ENCODE measurements at places on chromosomes 2 and 18.

- DNase-seq, result no peak
Measured at GRCh38 chr2:164642946-164643555, 21.8 kb upstream of the GRB14 start.

DNA sequence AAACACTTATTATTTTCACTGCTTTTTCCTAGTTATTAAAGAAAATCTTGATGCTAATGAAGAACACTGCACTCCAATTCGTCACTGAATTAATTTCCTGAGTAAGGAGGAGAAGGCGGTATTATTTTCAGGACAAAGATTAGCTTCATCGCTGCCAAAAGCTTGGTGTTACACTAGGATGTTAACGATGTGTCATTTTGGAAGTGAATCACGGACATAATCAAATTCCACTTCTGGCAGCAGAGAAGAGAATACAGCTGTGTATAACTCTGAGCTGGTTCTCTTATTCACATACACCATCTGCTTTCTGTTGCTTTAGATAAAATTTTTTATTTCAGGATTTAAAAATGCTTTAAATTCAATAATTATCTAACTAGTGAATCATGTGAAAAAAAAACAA, 74.1 kb downstream of the SCG2 start:
- peak; percentile 33 for DNase-seq

GRCh38 chr2:62339413-62339812, 143.5 kb downstream of the B3GNT2 start:
- DNase-seq, result no peak

DNA sequence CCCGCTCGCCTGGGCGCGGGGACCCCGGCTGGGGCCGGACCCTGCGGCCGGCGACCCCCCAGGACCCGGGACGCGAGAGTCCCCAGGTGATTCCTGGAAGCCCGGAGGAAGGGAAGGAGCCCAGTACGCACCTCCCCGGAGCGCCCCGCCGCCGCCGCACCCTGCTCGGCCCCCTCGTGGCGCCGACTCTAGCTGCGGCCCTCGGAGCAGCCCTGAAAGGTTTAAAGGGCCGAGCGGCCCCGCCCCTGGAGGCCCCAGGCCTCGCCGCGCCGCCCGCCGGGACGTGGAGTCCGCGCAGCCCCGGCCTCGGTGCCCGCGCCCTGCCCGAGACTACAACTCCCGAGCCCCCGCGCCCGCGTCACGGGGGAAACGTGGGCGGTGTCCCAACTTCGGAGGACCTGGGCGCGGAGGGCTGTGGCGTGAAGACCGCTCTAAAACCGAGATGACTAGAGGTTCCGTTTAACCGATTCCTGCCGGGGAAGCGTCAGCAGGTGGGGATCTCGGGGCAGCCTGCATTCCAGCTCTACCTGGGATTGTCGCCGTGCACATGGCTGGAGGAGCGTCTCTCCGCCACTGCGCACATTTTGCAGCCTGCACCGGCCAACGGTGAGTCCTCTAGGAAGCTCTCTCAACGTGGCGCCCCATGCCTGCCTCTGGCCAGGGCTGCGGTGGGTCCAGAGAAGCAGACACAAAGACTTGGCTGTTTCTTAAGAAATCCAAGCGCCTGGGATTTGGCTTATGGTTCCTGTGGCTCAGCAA, at the start of gene TMEM150A:
TMEM150A (minus strand) TSS at position 223 of the 759 bp plus-strand sequence. CDS start 750 bp downstream, outside the sequence.
- DNase-seq, result peak; percentile 95

- DNase-seq, result no peak
Measured at GRCh38 chr2:68737711-68738110, 3.1 kb downstream of the ARHGAP25 start.

DNA sequence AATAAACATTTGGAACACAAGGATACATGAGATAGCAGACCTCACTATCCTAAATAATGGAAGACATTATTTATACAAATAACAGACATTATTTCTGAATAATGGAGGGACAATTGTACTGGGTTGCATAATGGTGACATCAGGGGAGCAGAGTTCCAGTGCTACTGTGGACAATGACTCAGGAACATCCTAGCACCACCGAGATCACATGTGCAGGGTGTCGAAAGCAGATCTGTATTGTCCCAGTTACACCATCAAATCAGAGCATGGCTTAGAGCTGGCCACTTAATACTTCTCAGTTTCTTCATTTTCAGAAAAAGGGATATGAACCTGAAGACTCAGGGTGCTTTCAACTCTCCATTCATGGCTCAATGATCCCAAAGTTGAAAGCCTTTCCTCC, 249.1 kb upstream of the RBMS1 start:
- peak; percentile 42 for DNase-seq

DNA sequence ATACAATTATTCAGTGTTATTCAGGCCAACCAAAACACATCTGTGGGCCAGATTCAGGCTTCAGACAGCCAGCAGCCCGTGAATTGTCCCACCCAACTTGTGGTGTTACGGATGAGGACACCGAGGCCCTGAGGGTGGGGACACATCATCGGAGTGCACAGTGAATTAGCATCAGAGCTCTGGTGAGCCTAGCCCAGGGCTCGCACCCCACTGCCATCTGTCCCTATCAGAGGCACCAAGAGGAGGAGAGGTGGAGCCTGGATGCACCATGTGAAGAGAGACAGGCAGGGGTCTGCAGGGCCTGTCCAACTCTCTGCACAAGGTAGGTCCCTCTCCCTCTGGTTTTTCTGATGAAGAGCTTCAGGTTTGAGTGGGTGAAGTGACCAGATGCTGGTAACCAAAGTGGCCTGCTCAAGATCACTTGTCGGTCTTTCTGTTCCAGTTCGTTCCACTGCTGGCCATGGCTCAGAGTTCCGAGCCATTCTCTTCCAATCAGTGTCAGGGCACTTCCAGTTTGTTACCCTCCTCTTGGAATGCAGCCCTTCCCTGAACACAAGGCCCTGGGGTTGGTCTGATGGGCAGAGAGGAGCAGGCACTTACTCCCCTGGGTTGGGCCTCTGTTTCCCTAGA, 14.8 kb upstream of the GLI2 start:
- no peak for DNase-seq

- no peak for DNase-seq
Measured at GRCh38 chr2:148209603-148210002, 188.7 kb downstream of the MBD5 start.

DNA sequence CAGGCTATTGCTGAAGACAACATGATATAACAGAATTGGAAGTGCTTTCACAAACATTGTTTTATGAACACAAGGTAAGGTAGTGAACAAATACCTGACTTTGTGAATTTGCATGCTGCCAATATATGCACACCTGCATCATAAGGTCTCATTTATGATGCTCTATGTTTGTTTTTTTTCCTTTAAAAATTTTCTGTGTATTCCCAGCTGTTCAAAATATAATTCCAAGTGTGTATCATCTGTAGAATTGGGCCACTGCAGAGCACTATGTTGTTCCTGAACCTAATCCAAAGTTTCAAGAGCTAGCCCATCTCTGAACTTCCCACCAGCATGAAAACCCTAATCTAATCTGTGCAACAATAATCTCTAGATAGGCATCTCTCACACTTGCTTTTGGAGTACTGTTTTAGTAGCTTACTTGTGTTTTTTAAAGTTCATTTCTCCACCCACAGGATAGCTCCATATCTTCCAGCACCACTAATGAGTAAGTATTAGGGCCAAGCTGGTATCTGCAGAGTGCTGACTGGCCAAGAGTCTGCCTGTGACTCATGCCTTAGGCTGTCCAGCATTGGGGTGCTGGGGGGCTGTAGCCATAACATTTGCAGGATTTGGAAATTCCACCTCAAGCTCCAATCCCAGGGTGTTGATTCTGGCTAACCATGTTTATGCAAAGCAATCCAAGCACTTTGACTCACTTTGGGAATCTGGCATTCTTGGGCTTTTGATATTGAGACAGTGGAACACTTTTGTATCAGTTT, 208.2 kb upstream of the REV1 start:
- peak; percentile 91 for DNase-seq

DNA sequence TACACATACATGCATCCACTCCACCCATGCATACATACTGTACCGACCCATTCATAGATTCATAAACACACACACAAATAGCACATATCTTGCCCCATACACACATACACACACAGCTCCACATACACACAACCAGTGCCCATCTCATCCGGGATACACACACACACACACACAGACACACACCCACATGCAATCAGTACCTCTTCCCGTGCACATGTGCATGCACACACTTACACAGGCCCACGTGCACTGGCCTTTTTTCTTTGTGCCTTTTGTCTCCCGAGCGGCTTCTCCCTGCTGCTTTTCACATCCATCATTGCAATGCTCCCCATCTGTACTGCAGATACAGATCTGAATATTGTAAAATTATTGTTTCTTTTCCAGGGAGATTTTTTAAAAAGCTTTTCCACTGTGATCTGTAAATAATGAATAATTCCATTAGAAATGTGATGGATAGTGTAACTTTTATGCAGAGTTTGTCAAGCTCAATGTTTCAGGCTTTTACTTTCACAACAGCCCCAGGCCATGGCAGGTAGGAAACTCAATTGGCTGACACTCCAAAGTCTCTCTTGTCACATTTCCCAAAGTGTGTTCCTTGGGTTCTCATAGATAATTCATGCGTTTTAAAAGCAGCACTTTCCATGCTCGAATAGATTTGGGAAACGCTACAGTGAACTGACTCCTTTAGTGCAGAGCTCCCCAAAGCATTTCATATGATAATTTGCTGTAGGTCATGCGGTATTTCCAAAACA, 393.5 kb downstream of the CTNNA2 start:
- no peak for DNase-seq

- peak; percentile 85 for DNase-seq
Measured at GRCh38 chr2:46825939-46826568, 89.6 kb downstream of the MCFD2 start.

- DNase-seq, result peak; percentile 71
Measured at GRCh38 chr18:23716516-23716915, 27.3 kb downstream of the LAMA3 start.

DNA sequence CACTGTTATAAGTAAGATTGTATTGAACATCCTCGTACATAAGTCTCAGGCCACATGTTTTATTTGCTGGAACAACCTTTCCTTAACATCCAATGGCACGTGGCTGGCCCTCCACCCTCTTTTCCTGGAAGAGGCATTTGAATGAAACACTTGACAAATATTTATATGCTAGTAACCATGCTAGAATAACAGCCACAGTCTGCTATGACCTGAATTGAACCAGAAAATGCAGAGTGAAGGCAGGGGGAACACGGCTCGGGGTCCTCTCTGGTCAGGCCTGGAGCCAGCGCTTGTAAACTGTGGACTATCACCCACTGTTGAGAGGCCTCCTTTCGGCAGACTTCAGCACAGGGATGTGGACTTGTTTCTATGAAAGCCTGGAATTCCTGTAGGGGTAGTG, 198.2 kb upstream of the COPS8 start:
- peak; percentile 59 for DNase-seq

DNA sequence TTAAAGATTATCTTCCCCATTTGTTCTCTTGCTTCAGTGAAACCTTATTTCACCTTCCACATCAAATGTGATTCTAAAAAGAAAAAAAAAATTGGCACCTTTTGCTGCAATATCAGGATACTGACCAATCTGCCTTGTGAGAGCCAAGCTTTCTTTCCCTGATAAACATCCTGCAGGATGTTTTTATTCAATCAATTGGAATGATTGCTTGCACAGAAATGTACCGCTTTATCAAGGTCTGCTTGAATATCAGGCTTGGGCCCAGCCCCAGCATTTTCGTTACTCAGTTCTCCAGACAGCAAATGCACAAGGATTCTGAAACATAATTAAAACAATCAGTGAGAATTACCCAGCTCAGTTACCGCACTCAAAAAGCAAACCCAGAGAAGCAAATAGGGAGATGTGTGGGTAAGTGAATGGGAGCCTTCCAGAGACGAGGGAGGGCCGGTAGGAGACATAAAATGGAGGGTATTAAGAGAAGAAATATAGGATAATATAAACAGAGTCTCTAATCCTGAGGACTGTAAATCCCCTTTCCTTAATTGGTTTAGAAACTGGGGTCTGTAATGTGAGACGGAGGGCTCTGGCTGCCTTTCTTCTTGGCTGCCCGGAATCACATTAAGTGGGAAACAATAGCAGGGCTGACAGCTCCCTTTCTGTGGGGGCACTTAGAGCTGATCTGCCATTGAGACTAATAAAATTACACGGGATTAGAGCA, 291.8 kb downstream of the ICOS start:
- DNase-seq, result no peak

- peak; percentile 61 for DNase-seq
Measured at GRCh38 chr2:120436885-120437603, 91.1 kb downstream of the INHBB start.

- DNase-seq, result no peak
Measured at GRCh38 chr2:35293261-35293660, 1062.3 kb upstream of the CRIM1 start.

DNA sequence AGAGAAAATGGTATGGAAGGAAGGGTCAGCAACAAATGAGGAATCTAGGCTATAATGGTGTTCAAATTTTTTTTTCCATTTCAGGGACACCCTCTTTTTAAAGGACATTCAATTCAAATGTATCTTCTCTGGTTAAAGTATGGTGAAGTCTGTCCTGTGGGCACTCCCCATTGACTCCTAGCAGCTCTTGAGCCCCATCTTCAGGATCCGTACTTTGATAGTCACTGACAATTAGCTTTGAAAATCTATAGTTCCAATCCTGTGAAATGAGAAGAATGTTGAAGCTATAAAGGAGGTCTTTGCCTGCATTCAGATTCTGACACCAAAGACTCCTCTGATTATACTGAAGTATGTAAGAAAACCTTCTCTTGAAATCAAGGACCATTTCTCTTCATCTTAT, 43.3 kb downstream of the KCNH7 start:
- no peak for DNase-seq
